Suppressor macrophage (primary cell): ENCODE measurements at places on chromosomes 12 and 14.
A peak's percentile ranks its signal among the peaks of the same experiment; 100 is the strongest.

- no peak for DNase-seq
Measured at GRCh38 chr12:93679308-93679925, 2.2 kb downstream of the CRADD start.

DNA sequence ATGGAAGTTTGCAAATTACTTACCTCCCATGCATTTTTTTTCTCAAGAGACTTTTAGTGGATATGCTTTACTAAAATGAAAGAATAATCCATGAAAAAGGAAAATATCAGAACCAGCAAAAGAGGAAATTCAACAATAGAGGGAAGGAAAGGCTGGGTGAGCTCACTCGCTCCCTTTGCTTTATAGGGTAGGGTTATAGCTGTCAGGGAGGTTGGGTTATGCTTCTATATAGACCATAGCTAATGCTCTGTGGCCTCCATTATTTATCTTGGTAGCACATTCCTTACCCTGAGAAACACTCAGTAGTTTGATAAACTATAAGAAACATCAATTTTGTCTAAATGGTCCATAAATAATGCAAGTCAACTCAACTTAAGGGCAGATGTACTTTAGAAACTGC is 215.9 kb upstream of the FAR2 start:
- DNase-seq = no peak

DNA sequence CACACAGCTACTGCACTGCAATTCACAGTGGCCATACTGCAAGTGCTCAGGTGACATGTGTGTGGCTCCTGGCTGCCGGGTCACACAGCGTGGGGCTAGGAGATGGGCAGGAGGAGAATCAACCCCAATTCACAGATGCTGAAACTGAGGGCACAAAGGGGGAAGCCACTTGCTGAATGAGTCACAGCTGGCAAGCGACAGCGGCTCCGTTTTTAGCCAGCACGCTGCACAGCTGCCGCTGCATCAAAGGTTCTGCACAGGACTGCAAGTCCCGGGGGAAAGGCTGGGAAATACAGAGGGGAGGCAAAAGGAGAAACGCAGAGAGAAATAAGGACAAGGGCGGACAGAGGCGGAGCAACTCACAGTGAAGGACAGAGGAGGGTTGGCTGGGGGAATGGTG is 57.9 kb downstream of the KDM2B start:
- DNase-seq = no peak

- DNase-seq = no peak
Measured at GRCh38 chr14:91371011-91371989, 46.3 kb downstream of the CCDC88C start.

- DNase-seq = no peak
Measured at GRCh38 chr14:59406454-59407245, 58.5 kb downstream of the GPR135 start.

DNA sequence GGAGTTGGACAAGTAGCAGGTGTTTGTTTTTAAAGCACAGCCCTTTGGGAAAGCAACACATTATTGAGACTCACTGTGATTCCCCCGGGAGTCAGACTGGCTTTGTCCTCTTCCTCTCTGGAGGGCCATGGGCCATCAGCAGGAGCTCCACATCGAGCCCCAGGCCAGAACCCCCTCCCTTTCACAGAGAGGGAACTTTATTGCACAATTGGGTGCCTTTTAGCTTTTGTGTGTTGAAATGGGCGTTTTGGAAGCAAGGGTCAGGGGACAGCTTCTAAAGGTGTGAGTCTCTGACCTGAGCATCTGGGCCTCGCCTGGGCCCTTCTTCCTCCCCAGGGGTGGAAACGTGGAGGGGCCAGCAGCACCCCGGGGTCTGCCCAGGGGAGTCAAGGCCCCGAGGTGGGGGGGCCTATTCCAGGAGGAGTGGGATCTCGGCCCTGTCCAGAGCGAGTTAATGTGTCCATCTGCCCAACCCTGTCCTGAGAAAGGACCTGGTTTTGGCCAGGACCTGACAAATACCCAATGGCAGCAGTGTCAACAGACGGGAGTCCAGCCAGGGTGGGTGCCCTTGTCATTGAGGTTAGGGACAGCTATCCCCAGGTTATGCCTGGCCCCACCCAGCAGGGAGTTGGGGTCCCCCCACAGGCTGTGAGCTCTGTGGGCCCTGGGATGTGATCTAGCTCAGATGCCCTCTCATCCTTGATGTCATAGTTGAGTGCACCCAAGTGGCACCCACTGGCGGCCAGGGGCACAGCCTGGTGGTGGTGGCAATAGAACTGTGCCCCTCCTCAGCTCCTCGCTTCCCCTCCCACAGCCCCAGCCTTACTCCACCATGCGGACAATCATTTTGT is 37.1 kb downstream of the SLC8B1 start:
- DNase-seq = no peak

DNA sequence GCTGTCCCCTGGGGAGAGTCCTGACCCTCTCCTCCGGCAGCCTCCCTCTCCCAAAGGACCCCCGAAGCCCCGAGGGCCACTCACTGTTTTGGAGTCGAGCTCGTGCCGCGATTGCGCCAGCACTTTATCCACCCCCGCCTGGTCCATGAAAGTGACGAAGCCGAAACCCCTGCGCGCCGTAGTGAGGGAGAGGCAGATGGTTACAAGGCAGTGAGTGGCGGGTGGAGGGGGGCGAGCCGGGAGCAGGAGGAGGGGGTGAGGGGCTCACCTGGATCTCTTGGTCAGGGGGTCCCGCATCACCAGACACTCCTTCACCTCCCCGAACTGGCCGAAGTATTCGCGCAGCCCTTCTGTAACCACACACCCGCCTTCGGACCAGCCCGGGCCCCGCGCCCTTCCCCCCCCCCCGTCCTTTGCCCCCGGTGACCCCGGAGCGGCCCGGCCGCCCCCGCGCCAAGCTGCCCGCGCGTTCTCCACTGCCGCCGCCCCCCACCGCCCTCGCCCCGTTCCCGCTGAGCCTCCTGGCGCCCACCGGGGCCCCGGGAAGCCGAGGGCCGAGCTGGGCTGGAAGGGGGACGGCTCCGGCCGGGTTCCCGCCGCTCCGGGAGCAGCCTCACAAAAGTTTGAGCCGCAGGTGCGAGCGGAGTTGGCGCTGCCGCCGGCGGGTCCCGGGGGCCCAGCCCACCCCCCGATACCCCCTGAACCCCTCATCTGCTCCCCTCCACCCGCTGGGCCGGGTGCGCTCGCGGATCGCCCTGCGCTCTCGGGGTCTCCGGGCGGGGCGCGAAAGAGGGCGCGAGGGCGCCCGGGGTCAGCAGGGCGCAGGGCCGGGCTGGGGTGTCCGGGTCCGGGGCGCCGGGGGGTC is 808 bp downstream of the MSI1 start:
- DNase-seq = no peak

DNA sequence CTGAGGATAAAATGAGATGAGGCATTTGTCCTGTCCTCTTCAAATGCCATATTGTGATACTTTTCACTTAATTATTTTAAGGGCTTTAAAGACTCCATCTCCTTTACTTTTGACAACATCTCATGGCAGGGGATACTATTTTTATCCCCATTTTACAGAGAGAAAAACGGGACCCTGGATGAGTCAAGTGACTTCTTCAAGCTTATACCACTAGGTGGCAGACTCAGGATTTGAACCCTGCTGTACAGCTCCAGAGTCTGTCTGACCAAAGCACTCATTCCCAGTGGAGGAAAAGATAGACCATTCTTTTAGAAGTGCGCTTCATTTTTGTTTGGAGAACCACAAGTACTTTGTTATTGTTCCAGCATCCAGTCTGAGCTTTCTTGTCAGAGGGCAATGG is 1.7 kb upstream of the SMOC1 start:
- DNase-seq = peak; percentile 30

GRCh38 chr12:15918066-15918465 is 6.9 kb downstream of the DERA start:
- DNase-seq = no peak

GRCh38 chr14:98028162-98028561 is 1231.0 kb downstream of the VRK1 start:
- DNase-seq = no peak

- no peak for DNase-seq
Measured at GRCh38 chr14:99282261-99283050, 10.5 kb upstream of the BCL11B start.

DNA sequence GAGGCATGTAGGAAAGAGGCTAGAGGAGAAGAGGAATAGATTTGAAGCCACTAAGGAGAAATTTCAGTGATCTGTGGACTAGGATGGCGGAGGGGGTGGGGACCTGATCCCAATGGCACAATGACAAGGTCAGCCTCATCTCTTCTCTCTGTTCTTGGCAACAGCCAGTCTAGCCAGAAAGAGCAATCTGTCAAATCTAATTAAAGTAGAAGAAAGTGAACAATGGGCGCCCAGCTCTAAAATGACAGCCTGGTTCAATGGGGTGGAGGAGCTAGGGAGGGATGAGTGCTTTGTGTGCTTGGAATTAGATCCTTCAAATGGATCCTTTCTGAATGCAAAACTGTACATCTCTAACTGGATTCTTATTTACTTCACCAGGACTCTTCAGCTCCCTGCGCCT is 37.2 kb upstream of the TUBA1C start:
- no peak for DNase-seq

DNA sequence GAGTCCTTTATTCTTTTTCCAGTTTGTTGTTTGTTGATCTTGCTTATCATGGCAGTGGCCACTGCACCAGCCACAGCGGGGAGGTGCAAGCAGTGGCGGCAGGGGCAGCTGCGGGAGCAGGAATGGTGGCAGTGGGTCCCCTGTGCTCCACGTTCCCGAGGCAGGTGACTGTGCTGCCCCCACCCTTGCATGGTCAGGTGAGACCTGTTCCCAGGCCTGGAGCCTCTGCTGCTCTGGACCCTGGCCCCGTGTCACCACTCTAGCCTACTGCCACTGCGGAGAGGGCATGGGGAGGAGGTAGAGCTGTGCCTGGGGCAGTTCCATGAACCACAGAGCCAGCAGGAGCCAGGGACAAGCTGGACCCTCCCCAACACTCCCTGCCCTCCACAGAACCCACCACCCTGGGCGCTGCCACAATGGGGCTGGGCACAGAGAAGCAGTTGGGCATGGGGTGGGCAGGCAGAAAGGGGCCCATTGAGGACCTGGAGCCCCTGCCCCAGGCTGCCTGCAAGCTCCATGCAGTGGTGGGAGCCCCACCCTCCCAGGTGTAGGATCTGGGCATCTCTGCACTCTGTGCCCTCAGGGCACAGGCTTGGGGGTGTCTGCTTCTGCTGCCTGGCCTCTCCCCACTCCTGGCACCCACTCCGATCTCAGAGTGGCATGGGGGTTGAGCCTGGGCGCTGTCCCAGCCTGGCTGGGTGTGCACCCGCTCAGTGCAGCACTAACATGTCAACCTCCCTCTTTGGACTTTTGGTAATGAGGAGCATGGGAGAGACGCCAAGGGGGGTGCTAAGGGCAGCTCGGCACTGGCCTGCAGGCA is 23.1 kb upstream of the WDR20 start:
- DNase-seq = no peak

DNA sequence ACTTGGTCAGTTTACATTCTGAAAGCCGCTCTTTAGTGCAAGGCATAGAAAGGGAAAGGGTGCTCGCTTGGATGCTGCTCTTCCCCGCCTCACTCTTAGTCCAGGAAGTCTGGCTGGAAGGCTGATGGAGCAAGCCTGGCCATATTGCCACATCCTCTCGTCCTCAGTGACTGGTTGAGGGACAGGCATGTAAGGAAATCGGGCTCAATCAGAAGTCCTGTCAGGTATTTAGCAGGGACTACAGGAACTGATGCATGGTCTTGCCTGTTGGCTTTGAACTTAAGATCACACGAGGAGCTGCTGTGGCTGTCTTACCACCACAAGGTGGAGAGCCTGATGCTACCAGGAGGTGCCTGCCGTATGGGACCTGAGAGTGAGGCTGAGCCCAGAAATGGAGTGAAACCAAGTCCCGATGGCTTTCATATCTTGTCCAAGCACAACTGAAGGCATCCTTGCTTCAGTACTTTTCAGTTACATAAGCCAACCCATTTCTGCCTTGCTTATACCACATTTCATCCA is 10.7 kb upstream of the C12orf75 start:
- no peak for DNase-seq

DNA sequence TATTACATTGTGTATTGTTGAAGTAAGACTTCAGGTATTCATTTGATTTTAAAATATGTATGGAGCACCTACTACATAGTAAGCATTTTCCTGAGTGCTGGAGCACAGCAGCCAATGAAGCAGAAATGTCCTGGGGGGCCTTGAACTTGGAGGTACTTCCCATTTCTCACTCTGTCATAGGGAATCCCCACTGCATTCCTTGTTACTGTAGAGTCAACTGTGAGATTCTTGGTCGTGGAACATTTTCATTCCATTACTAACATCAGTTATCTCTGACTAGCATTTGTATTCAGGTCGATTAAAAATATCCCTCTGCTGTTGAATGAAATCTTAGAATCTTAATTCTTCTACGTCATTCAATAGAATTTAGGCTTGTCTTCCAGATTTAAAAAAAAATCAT is 66.7 kb downstream of the PDE3A start:
- no peak for DNase-seq

GRCh38 chr12:75488553-75488952 is 8.0 kb downstream of the GLIPR1 start:
- DNase-seq = peak; percentile 75
